ENCODE measurements at places on chromosomes 7 and 10.

DNA sequence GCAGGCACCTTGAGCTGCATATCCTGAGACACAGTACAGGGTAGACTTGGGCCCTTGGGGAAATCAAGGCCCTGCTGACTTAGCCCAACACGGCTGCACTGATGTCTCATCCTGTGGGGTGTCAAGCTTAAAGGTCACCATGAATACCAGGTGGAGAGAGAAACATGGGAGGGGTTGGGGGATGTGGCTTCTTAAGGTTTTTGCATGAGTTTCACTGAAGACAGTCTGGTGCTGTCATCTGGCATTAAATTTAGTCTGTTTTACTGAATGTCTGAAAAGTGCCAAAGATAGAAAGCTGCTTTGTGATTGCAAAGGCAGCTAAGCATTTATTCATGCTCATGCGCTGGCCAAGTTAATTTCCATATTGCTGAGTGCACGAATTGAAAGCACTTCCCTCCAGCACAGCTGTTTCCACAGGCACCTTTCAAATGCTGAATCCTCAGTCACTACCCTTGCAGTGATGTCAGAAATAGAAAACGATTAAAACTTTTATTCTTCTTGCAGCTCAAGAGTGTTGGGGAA is 102.1 kb downstream of the OSBPL3 start:
- DNase-seq: no peak

DNA sequence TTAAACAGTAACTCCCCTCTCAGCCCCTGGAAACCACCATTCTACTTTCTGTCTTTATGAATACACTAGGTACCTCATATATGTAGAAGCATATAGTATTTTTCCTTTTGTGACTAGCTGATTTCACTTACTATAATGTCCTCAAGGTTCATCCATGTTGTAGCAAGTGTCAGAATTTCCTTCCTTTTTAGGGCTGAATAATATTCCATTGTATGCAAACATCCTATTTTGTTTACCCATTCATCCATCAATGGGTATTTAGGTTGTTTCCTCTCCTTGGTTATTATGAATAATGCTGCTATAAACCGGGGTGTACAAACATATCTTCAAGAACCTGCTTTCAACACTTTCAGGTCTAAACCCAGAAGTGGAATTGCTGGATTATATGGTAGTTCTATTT is 125.3 kb downstream of the SGMS1 start:
- DNase-seq: no peak

DNA sequence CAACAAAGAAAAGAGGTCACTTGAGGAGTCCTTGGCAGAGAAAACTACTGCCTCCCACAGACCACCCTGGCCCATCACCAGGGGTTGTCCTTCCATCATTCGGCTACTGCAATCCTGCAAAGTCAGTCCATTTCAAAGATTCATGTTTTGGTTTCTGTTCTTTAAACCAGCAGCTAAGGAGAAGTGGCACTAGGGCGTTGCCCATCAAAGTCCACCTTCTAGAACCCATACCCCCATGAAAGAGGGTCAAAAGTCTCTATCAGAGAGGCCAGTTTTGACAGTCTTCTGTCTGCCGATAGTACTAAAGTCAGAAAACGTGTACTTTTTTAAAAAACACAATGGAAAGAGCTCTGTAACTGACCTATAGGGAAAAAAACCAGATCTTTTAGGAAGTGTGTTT is 14.4 kb downstream of the CCDC6 start:
- DNase-seq: no peak

- no peak for DNase-seq
Observed at GRCh38 chr7:144508702-144509101, 105.2 kb upstream of the NOBOX start.

DNA sequence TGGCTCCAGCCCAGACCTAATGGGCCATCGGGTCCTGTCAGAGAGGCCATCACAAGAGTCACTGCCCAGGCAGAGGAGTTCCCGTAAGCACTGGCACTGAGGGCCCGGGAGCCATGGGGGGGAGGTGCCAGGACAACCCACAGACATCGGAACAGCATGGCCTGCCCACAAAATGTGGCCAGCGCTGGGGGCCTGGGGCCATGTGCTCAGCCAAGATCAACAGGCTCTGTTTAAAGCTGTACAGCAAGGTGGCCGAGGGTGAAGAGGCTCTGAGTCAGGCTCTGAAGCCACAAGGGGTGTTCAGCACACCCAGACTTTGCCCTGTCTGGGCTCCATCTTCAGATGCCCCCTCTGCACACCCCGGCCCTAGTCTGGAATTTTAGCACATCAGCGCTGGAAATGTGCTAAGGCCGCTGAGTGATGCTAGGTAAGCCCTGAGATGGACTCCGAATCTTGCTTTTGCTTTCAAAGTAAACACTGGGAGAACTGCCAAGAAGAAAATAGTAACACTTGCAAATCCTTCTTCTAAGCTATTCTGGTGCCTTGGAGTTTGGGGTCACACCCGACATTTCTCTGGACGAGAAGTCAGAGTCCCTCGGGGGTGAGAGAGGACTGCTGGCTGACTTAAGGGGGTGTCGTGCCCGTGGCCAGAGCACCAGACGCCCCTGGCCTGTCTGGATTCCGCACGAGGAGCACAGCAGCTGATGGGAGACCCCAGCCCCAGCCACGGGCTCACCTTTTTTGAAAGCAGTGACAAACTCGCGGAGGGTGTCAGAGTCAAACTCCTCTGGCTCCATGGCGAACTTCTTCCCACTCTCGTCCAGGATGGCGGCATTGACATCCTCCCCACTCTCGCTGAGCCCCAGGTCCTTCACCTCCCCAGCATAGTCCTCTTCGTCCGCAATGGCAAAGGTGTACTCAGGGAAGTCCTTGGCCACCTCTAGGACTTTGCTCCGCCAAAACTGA is 23.6 kb downstream of the PDIA4 start:
- no peak for DNase-seq

DNA sequence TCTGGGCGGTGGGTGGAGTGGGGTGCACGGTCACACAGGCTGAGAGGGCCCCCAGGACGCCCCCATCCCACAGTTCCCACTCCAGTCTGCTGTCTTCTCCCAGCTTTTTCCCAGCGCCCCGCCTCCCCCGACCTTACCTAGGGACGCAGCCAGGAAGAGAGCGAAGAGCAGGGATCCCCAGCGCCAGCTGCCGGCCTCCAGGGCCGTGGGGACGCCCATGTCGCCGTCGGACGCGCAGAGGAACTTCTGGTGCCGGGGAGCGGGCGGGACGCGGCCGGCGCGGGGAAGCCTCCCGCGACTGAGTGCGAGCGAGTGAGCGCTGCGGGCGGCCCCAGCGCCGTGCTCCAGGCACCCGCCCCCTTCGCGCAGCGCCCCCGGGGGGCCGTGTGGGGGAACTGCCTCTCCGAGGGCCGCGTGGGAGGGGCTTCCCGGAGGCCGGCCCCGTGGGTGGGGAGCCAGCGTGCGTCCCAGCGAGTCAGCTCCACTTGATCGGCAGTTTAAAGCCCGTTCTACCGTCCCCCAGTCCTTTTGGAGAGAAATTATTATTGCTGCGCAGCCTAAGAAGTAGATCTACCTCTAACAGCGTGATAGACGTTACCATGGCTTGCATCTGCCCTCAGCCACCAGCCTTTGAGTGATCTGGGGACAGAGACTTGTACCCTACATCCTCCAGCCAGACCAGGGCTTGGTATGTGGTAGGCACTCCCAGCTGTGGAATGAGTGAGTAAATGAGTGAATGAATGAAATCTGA is at the start of gene VSIR:
TSS of gene VSIR (minus strand) at position 300 of the 751 bp plus-strand sequence. CDS start at position 219, 81 bp downstream.
- peak; percentile 40 for DNase-seq

- no peak for DNase-seq
Observed at GRCh38 chr7:130891254-130892094, 157.5 kb upstream of the KLF14 start.

DNA sequence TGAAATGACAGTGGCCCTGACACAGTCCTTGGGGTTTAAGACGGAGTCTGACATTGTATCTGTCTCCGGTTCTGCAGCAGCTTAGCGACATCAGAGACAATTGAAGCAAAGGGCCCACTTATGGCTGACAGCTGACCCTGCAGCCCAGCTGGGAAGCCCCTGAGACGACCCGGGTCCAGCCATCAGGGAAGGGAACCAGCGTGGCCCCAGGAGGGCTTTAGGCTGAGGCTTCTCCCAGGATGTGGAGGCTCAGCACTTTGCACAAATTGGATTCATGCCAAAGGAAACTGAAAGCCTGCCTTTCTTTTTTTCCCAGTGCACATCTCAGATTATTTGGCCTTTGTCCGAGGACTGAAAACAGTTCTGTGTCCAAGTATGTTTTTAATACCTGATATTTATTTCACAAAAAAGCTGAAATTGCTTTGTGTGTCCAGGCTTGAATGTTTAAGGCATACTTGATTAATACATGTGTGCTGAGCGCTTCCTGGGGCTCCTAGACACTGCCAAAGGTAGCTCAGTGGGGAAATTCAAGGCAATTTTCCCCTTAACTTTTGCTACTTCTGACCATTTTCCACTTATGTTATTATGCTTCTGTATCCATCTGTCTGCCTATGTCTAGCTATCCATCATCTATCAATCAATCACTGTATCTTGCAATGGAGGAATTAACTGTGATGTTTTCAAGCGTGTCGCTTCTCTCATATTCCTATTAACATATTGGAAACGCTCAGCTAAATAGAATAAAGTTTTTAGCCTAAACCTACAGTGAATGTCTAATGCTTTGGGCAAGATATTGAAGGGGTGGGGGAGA is 34.8 kb downstream of the KLF6 start:
- no peak for DNase-seq

- DNase-seq: no peak
Observed at GRCh38 chr7:99011706-99012404, 132.1 kb downstream of the SMURF1 start.

DNA sequence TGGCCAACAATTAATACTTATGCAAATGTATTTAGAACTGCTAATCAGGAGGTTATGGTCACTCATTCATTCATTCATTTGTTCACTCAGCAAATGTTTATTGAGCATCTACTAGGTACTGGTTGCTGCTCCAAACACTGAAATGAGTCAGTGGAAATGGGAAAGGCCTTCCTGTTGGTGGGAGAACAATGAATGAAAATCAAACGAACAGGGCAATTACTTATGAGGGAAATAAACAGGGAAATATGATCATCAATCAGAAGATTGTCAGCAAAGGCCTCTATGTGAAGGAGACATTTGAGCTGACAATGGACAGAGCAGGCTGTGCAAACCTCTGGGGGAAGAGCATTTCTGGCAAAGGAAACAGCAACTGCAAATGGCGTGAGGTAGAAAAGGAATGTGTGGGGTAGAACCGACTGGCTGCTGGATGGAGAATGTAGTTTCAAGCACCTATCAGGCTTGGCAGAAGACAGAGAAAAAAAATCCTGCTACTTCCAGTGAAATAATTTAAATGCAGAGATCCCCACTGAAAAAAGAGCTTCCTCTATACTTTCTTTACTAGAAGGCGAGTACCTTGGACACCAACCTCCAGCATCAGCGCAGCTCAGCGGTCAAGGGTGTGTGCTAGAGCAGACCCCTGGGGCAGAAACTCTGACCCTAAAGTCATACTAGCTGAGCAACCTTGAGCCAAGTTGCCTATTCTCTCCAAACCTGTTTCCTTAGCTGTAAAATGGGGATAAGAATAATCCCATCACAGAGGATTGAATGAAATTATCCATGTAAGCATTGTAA is 108.8 kb upstream of the EEPD1 start:
- DNase-seq: no peak

- DNase-seq: no peak
Observed at GRCh38 chr10:131145756-131146155, 165.8 kb downstream of the TCERG1L start.

- DNase-seq: peak; percentile 20
Observed at GRCh38 chr7:142482891-142483658, 225.2 kb upstream of the PRSS58 start.

- DNase-seq: no peak
Observed at GRCh38 chr7:28688651-28689050, 269.5 kb downstream of the TRIL start.

DNA sequence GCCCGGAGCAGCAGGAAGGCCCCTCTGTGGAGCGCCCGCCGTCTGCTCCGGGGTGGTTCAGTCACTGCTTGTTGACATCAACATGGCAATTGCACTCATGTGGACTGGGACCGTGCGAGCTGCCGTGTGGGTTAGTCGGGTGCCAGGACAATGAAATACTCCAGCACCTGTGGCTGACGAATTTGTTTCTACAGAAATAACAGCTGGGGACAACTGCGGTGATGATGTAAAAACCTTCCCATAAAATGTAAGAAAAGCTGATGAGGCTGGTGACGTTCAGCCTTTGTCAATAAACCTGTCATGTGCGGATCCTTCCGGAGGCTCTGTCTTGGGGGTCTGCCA is 5.6 kb downstream of the GPER1 start:
- DNase-seq: no peak

DNA sequence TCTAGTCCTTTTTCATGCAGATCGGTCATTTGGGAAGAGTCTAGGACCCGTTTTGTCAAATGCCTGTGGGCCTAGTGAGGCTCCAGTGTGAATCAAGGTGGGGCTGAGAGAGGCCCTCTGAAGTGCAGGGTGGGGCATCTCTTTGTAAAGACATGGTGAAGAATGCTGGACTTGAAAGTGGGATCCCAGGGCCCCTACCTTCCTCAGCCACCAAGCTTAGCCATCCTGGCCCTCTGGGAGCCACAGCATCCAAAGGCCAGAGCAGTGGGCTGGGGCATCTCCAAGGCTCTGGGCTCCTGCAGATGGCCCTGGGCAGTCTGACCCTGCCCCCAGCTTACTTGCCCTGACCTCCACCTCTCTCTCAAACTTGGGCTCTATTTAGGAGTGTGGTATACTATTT is 78.5 kb downstream of the ADCY1 start:
- DNase-seq: no peak

- no peak for DNase-seq
Observed at GRCh38 chr10:64813391-64813790, 1292.2 kb downstream of the REEP3 start.

GRCh38 chr7:118626739-118627138 is 402.2 kb downstream of the ANKRD7 start:
- no peak for DNase-seq

DNA sequence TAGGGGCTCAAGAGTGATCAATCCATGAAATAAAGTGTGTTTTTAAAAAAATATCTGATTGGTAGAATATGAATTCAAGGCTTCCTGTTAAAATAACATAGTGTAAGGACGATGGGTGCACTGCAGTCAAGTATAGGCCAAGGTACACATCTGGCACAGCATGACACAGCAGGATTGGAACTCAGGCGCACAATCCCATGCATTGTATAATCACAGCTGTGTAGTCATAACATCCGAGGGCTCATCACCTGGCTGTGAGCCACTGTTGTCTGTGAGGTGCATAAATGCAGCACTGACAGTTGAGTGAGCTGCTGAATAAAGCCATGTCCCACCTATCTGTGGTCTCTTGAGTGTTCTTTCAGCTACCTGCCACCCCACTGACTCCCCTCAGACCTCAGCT is 142.3 kb upstream of the HPS1 start:
- no peak for DNase-seq

GRCh38 chr10:132118366-132118765 is 52.6 kb downstream of the JAKMIP3 start:
- DNase-seq: no peak

DNA sequence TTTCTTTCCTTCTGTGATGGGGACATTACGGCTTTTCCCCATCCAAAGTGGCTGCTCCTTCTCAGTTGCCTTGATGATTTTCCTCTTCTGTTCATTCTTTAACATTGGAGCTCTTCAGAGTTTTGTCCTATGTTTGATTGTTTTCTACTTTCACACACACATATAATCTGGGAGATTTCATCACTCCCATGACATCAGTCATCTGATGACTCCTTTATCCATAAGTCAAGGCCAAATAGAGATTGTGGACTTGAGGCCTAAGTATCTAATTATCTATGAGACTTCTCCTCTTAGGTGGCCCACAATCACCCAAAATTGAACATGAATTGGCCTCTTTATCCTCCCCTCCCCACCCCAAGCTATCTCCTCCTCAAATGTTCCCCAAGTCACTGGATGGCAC is 5.3 kb upstream of the COL1A2 start:
- DNase-seq: no peak

GRCh38 chr7:38310591-38311101 is 37.2 kb upstream of the TARP start:
- no peak for DNase-seq
